HT-29 (cell line): ENCODE measurements at places on chromosomes 7 and 10. TPM values are rescaled to one million over a fixed set of nuclear protein-coding genes. Genes with fewer than 3 reads are reported as not detected.
A peak's percentile ranks its signal among the peaks of the same experiment; 100 is the strongest.

HMX2 gene
- not detected in 2 replicates for total RNA-seq

SPDYE6 gene
- total RNA-seq: not detected in 2 replicates

PAPOLB gene
- total RNA-seq: not detected in 2 replicates

SCIN gene
- 0.76 and 1.5 TPM in 2 replicates for total RNA-seq

GSTO2 gene
- 31.4 and 31.8 TPM in 2 replicates for total RNA-seq

- no peak for DNase-seq
These were observed 26.1 kb downstream of the ABCB1 start for GRCh38 chr7:87574630-87575029.

- DNase-seq: peak; percentile 94
These were observed 15.3 kb upstream of the GPR146 start for GRCh38 chr7:1028775-1029636.

DNA sequence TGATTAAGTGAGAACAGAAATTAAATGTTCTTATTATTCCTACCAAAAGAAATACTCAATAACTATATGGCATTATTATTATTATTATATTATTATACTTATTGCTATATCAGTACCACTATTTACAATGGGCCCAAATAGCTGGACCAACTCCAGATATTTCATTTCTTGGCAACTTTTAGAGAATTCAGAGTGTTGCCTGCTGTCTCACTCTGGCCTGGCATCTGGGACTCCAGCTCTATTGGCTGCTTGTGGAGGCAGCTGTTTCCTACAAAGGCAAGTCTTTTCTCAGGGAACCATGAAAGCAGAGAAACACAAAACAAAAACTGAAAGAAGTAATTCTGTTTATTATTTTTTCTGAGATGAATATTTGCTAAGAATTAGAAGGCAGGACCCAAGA is 105.1 kb upstream of the SORCS1 start:
- no peak for DNase-seq

GRCh38 chr7:149459540-149460452 is 1.1 kb downstream of the ZNF777 start:
- no peak for DNase-seq

DNA sequence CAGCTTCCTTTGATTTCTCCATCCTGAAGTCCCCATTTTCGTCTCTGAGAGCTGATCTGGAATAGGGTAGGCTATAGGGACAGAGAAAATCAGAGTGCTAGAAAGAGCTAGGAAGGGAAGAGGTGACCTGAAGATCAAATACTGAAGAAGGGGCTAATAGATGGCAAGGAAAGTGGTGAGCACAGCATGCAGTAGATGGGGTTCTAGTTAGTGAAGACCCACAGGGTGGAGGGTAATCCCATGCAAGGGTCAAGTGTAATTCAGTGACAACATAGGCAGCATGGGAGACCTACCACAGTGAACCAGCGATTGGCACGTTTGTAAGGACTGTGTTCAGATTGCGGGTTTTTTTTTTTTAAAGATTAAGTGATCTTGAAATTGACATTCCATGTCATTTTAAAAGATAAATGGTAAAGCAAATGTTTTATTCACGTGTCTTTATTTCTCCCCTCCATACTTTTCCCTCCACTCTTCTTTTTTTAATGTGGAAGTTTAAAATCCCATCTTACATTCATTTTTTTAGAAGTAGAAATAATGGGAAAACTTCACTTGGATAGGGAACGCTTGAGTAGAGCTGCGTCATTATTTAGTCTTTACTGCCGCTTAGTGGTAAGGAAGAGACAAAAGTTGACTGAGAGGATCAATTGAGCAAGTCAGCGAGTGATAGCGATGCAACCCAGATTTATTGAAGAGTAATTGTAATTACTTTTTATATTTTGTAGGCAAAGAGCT is 21.0 kb upstream of the ABI1 start:
- peak; percentile 59 for DNase-seq

DNA sequence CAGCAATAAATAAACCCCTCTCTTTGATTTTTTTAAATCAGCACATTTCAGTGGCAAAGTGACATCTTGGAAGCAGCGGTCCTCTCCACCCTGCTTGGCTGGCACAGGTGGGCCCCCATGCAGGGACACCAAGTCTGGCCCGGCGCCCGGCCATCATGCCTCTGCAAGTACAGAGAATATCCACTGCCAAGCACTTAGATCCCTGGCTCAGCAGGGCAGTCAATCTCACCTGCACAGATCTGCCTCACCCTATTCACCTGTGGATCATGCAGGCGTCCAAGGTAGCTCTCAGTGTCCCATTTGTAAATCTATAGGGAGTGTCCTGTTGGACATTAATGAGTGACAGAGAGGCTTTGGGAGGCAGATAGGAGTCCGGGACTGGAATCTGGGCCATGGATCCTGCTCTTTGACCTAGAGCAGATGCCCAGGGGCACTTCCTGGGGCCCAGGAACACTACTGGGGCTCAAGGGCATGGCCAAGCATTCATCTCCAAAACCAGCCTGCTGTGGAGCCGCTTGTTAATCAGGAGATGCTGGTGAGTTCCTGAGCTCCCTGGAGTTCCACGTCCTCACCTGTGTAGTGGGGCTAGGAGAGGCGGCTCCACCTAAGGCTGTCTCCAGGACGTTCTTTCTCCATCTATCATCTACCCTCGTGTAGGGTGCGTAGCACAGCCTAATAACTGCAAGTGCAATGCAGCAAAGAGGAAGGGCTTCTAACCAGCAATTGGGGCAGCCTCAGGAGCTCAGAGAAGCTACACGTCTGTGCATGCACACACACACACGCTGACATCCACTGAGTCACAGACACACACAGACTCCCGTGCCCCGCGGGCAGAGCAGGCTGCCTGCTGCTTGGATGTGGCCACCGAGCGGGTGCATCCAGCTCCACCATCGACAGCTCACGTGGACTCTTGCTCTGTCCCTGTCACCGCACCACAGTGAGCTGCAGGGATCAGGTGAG is 123.6 kb downstream of the OAT start:
- DNase-seq: no peak

- DNase-seq: no peak
These were observed 316.7 kb downstream of the NRG3 start for GRCh38 chr10:82191653-82192052.

GRCh38 chr7:94240902-94241301 is 153.8 kb upstream of the COL1A2 start:
- no peak for DNase-seq

- DNase-seq: no peak
These were observed 41.8 kb downstream of the ZCCHC24 start for GRCh38 chr10:79403441-79404230.

GRCh38 chr7:69963393-69963792 is 365.1 kb downstream of the AUTS2 start:
- DNase-seq: no peak

DNA sequence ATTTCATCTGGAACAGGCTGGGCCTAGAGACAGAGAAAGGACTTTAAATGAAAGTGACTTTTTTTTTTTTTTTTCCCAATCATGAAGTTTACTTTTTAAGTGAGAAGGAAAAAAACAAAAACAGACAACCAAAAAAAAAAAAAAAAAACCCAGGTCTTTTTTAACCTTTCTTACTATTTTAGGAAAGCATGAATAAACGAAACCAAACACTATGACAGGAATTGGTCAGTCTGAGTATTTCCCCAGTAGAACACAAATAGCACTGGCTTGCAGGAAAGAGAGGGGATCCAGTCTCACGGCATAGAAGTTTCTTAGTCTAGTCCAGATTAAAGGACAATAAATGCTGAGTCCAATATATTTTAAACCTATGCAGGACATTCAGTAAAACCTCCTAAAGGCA is 180.5 kb upstream of the CCDC6 start:
- no peak for DNase-seq

DNA sequence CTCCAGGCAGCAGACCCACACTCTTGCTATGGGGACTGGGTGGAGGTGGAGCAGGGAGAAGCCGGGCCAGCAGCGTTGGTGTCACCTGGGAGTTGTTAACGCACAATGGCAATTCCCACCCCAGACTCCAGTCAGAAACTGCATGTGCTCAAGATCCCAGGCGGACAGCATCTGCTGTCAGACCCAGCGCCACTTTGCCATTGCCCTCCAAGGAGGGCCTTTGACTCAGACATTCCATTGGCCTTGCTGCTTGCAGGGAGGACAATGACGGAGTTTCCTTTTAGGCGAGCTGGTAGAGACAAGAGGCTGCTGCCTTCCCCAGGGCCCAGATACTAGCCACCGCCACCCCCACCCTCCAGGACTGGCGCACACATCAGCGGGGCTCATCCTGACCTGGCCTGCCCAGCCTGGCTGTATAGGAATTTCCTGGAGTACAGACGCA is 34.5 kb downstream of the ZNF775 start:
- DNase-seq: no peak

DNA sequence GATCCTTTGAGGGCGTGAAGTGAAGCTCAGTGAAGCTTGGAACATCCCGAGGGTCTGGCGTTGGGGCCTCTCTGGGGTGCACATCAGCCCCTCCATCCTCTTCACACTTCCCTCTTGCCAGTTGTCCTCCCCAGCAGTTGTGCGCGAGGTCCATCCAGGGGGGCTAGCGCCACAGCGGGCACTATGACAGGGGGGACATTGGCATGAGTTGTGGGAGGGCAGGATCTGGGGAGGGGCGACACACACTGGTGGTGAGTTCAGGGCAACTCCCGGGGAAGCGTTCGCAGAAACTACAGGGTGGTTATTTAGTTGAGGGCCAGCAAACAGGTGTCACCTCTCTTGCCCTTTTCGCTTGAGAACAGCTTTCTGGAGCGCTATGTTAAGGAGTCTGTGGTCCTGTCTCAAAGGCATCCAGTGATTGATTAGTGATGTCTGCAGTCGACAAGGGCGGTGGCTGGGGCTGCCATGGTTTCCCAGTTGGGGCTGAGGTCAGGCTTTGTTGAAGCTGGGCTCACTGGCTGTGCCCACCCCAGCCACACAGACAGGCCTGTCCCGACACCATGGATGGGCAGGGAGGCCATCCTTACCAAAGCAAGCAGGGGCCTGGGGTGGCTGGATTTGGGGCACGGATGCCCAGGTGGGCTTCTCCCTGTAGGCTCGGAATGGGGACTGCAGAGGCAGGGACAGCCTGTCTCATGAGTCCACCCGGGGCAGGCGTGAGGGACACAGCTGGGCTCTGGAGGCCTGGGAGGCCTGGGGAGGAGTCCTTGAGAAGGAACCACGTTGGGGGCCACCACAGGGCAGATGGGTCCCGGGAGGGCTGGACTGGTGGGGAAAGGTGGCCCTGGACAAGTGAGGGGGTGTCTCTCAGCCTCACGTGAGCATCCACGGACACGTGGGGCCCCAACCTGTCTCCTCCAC is 59.4 kb downstream of the UNCX start:
- no peak for DNase-seq

DNA sequence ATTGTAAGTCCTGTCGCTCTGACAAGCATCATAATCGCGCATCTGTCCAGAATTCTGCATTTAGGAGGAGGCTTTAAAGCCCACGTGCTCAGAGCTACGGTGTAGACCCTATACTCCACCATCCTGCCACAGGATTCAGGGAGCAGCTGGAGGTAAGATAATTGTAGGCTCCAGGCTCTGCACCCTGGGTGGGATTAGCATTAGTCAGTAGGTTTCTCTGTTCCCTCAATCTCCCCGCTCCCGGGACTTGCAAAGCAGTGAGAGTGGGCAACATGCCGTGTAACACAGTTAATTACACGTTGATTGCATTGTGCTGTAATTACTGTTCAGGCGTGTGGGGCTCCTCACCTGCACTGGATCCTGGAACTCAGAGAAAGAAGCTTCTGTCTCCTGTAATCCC is 89.3 kb upstream of the CUX1 start:
- DNase-seq: no peak
